ENCODE measurements at places on chromosomes 4 and X.

DNA sequence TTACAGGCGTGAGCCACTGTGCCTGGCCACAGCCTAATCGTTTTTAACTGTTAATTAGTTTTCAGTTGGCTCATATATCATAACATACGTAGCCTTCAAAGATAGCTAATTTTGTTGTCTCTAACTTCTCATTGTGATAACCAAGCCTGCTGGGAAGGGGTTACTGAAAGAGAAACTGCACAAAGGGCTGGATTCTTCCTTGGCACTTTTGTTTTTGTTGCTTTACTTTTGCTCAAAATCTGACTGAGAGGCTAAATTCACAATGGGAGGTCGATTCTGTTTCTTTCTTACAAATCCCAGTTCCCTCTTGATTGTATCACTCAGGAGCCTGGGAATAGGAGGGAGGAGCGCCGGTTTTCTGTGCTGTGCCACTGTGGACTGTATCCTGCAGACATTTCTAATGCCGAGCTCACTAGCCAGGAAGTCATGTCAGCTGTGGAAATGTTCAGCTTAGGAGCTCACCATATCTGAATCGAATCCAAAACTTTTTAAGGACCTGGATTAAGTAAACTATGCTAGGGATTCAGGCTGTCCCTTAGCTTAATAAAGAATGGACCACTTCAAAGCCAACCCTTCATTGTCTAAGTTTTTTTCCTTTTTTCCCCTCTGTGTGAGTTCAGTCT lies 120.5 kb upstream of the FAT1 start:
- DNase-seq, result no peak

DNA sequence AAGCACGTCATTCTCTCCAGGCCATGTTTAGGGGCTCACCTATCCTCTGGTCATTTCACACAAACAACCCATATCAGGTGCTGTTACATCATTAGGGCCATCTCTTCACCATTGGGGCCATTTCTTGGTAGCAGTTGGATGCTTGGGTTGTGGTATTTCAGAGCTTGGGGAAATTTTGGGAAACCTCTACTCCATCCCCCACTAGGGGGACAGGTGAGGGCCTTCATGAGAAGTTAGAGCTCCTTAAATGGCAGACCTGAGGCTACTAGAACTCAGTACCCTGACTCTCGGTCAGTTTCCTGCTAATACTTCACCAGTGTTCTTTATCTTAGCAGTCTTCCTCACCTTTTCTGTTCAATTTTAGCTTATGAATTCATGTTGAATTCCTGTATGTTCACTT lies 50.2 kb downstream of the ZNF827 start:
- no peak for DNase-seq

- no peak for DNase-seq
These were observed 587 bp upstream of the AFF2 start for GRCh38 chrX:148499638-148500422.

GRCh38 chrX:105821471-105822121 lies 743 bp upstream of the NRK start:
- no peak for DNase-seq

GRCh38 chr4:3034231-3034630 lies 40.1 kb downstream of the HTT-AS start:
- DNase-seq, result no peak

DNA sequence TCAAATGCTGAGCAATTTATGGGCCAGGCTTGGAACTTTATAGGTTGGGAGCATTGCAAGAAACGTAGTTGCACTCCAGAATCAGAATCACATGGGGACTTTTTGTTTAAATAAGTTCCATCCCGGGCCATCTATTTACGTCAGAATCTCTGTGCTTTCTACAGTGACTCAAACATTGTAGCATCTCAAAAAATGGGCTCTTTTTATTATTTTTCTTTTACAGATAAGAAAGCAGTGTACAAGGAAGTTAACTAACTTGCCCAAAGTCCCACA lies 10.2 kb downstream of the CC2D2A start:
- DNase-seq, result no peak

DNA sequence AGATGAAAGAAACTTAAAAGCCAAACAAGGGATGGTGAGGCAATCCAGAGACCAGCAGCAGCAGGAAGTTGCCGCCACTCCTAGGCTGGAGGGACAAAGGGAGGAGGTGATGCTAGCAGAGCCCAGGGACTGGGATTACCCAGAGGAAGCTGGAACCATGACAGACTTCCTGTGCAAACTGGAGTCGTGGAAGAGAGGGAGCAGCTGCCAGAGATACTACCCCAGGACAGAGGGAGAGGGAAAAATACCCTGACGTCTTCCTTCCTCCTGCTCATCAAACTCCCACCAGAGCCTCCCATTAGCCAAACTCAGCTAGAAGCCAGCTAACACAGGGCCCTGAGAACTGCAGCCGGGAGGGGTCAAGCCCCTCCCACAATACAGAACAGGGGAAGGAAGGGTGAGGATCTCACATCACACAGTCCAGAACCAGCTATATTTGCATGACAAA lies 101.2 kb upstream of the KLF3 start:
- no peak for DNase-seq

DNA sequence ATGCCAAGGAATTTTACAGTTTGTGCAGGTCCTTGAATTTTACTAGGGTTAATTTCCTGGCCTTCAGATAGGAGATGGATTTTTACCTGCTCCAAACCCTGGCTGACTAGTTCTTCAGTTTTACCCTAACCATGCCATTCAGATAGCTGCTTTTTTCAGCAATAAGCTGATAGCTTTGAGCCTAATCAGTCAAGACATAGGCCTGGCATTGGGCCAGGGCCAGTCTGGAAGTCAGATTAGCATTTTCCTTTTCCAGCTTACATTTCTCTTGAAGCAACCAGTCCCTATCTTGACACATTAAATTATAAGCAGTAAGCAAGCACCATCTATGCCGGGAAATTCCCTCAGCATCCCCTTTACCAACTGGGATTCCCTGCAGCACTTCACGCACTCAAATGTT lies 177.1 kb downstream of the ADGRA3 start:
- no peak for DNase-seq

DNA sequence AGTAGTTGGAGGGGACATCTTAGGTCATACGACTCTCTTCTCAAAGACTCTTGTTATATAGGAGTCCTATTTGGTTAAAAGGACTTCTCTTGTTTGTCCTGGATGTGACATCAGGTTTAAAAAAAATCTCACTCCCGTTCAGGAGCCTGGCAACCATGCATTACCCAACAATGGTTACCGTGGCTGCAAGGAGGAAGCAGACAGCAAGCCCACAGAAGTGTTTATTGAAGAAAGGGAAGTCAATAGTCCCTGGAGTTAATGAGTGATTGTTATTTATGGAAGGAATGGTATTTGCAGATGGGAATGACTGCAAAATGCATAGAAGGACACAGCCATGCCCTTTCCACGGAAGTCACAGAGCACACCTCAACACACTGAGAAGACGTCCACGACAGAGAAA lies 75.9 kb upstream of the ENPP6 start:
- no peak for DNase-seq

DNA sequence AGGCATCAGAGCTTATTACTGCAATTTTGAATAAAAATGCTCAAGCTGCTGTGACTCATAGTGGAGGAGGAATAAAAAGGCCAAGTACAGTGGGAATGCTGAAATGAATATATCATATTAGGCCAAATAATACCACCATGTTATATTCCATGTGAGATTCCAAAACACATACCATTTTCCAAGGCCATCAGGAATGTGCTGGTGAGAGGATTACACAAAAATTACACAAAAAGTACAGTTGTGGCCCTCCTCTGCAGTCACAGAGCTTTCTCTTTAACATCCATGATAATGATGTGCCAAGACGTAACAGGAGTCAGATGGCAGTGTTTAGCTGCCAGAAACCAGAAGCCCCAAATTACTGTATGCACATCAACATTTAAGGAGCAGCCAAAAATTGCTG lies 153.5 kb downstream of the PCDH18 start:
- no peak for DNase-seq

GRCh38 chr4:186105647-186106321 lies 1.3 kb downstream of the FAM149A start:
- no peak for DNase-seq

DNA sequence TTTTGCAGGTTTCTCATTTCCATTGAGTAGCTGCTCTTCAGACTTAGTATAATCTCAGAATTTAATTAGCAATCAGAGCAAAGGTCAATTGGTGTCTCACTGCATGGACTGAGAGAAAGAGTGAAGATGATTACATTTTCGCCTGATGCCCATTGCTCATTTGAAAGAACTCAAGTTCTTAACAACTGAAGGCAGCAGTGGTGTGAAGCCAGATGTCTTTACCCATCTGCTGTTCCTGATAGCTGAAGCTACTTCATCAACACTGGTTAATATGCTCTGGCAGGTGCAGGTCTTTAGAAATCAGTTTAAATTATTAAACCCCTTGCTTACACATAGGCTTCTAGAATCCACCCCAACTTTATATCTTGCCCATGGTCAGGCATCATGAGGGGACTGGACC lies 64.5 kb upstream of the FRAS1 start:
- no peak for DNase-seq

- DNase-seq, result no peak
These were observed 60.8 kb upstream of the GRPEL1 start for GRCh38 chr4:7128644-7129043.

GRCh38 chrX:18210470-18210869 lies 10.2 kb downstream of the BEND2 start:
- DNase-seq, result no peak

- DNase-seq, result no peak
These were observed 182.4 kb upstream of the LCORL start for GRCh38 chr4:18203966-18204365.

GRCh38 chr4:95500361-95500760 lies 48.4 kb downstream of the UNC5C start:
- DNase-seq, result no peak

- no peak for DNase-seq
These were observed 102.1 kb upstream of the LNX1 start for GRCh38 chr4:53693408-53693807.

DNA sequence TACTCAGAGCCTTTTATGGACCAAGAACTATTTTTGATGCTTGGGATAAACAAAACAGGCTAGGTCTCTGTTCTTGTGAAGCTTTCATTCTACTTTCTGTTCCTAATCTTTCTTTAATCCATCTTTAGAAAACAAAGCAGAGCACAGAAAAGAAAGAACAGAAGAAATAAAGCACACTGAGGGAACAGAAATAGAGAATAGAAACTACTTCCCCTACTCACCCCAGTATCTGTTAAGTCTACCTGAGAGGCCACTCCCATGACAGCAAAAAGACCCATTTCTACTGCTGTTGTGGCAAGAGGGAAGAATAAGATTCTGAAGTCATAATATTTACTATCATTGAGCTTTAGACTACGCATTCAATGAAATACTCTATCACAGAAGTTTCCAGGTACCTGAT lies 9.2 kb downstream of the RFC1 start:
- no peak for DNase-seq

GRCh38 chrX:134718105-134718965 lies 60.1 kb upstream of the PLAC1 start:
- no peak for DNase-seq

DNA sequence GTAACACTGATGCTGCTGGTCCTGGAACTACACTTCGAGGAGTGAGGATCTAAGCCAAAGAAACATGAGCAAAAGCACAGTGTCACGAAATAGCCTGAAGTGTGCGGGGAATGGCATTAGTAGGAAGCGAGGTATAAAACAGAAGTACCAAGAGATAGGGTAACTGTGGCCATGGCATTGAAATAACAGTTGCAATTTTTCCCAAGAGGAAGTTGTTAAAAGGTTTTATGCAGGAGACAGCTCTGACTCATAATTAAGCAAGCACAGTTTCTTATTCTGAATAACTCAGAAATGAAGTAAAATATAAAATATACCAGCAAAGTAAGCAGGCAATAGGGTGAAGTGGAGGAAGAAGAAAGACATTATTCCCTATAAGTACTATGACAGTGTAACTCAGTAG lies 90.3 kb upstream of the TMEM150C start:
- no peak for DNase-seq

DNA sequence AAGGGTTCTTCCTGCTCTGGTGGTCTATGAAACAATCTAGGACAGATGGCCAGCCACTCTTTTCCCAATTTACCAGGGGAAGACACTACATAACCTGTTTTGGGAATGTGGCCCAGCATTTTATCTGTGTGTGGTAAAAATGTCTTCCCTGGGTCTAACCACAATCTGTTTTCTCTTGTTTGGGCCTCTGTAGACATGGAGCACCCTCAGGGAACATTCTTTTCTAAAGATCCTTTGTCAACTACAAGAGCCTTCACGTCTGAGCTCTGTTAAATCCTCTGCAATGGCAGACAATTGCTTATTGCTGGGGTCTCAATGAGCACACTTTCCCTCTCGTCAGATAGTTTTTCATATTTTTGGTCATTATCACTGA lies 35.5 kb downstream of the PLAC1 start:
- DNase-seq, result no peak

DNA sequence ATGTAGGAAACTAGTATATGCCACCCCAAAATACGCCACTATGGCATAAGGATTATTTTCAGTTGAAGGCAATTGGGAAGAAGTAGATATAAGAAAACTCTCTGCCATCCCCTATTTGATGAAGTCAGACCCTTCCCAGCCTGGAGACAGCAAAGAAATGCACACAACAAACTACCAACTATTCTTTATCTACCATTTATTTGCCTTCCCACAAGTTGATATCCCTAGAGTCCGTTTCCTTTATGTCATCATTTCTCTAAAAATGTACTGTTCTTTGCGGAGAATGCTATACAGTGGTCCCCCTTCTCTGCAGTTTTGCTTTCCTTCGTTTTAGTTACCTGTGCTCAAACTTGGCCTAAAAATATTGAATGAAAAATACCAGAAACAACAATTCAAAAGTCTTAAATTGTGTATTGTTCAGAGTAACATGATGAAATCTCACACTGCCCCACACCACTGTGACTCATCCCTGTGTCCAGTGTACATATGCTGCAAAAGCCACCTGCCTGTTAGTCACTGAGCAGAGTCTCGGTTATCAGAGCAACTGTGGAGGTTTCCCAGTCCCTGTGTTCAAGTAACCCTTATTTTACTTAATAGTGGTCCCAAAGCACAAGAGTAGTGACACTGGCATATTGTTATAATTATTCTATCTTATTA lies 152.3 kb downstream of the WDFY3 start:
- no peak for DNase-seq

DNA sequence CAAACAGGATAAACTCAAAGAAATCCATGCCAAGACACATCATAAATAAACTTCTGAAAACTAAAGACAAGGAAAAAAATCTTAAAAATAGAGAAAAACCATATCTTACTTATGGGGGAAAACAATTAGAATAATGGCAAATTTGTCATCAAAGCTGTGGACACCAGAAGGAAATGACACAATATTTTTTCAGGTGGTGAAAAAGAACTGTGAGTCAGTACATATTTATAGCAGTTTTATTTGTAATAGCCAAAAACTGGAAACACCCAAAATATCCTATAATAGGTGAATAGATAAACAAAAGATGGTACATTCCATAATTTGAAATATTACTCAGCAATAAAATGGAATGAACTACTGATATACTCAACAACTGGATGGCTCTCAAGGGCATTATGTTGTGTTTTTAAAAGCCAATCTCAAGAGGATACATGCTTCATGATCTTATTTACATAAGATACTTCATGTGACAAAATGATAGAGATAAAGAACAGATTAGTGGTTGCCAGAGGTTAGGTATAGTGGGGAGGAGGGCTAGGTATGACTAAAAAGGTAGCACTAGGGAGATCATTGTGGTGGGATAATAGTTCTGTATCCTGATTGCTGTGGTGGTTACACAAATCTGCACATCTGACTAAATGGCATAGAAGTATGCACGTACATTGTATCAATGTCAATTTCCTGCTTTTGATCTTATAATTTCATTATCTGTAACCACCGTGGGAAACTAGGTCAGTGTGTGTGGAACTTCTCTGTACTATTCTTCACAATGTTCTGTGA lies 191.9 kb downstream of the PPP1R2C start:
- no peak for DNase-seq

GRCh38 chr4:155491336-155492120 lies 114.8 kb upstream of the MAP9 start:
- DNase-seq, result no peak
